Chondrocyte (in vitro differentiated cells): ENCODE measurements at places on chromosomes 4 and X. TPM values are rescaled to one million over a fixed set of nuclear protein-coding genes. Genes with fewer than 3 reads are reported as not detected.

The PPARGC1A gene
- 2.1 to 6.6 TPM (median 2.2 TPM) in 3 replicates for total RNA-seq

The ZCCHC12 gene
- total RNA-seq, result not detected in 3 replicates

The RTL9 gene
- total RNA-seq, result 0.20 to 0.33 TPM in 2 of 3 replicates, not detected in the other

The VCX2 gene
- not detected in 3 replicates for total RNA-seq

The ABLIM2 gene
- 0.47 to 0.70 TPM (median 0.64 TPM) in 3 replicates for total RNA-seq

The PAGE5 gene
- total RNA-seq, result not detected in 3 replicates

The MAGEA3 gene
- not detected in 3 replicates for total RNA-seq

The USP46 gene
- total RNA-seq, result 24.9 to 27.3 TPM (median 27.0 TPM) in 3 replicates

DNA sequence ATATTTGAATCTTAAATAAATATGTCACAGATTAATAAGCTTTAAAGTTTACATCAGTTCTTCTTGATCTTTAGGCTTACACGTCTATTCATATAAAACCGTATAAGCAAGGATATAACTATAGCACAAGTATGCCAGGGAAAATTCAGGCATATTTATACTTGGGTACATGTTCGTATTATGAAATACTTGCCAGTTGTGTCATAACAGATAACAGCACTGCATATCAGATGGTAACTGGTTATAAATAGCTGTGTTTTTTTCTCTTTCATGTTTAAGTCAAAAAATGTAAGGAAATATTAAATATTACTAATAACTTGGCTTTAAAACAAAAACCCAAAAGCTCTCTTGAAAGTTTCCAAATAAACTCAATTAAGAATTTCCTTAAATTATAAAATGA lies 17.5 kb downstream of the BRWD3 start:
- no peak for DNase-seq
- H3K27me3 ChIP-seq, result no peaks in the 10 kb centered on the region
- peaks cover 4% of the 10 kb centered on the region for H3K36me3 ChIP-seq

GRCh38 chr4:163279713-163280112 lies 52.7 kb downstream of the NPY1R start:
- H3K27me3 ChIP-seq, result peaks cover 8% of the 10 kb centered on the region
- no peaks in the 10 kb centered on the region for H3K36me3 ChIP-seq

DNA sequence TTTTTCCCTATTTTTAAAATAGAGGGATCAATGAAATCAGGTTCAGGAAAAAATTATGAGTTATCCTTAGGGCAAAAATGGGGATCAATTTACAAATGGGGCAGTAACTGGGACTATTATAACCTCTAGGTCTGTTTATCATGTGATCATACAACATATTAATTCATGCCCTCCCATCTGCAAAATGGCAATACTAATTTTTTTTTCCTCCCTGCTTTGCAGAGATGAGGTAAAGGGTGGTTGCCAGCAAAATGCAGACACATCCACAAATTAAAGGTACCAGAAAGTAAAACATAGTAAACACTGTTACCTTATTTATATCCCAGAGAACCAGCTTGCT lies 467 bp downstream of the HSD17B11 start:
- DNase-seq, result no peak
- H3K27ac ChIP-seq, result peak overlapping the region; percentile 93
- peaks cover 26% of the 10 kb centered on the region for H3K4me1 ChIP-seq

- no peaks in the 10 kb centered on the region for H3K36me3 ChIP-seq
- H3K27ac ChIP-seq, result no peak overlapping the region
- no peak overlapping the region for H3K4me3 ChIP-seq
- H3K4me1 ChIP-seq, result no peaks in the 10 kb centered on the region
- no peak for DNase-seq
Measured at GRCh38 chrX:117982694-117983392, 133.8 kb downstream of the KLHL13 start.

DNA sequence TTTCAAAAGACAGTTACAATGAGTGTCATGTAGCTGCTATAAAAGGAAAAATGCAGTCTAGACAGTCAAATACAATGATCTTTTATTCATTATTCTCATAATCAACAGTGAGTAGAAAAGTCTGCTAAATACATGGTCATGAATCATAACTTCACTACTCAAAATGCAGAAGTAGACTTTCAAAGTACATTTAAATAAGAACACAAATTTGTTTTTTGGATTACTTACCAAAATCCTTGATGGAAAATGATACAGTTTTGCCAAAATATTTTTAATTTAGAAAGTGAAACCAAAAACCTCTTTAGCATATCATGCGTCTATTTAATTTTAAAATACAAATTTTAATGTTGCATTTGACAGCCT lies 4.9 kb downstream of the ACSL4 start:
- DNase-seq, result no peak
- no peak overlapping the region for H3K4me3 ChIP-seq
- peak overlapping the region; percentile 66 for H3K27ac ChIP-seq
- peaks cover 52% of the 10 kb centered on the region for H3K4me1 ChIP-seq
- no peaks in the 10 kb centered on the region for H3K27me3 ChIP-seq

DNA sequence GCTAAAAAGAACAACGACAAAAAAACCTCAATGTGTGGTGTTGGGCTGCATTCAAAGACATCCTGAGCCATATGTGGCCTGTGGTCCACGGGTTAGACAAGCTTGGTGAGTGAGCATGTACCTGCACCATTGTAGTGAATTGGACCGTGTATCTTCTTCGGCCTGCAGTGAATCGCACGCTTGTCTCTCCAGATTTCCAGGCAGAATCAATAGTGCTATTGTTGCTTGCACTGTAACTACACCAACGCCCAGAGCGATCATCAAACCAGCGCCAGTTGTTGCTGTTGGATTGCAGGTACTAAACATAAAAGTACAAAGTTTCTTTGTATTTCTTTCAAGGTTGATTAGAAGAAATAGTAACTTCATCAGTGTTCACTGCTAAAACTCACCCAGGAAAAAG lies 101.6 kb downstream of the HUWE1 start:
- H3K36me3 ChIP-seq, result peaks cover 21% of the 10 kb centered on the region
- no peaks in the 10 kb centered on the region for H3K4me1 ChIP-seq
- H3K4me3 ChIP-seq, result no peak overlapping the region
- no peaks in the 10 kb centered on the region for H3K27me3 ChIP-seq

DNA sequence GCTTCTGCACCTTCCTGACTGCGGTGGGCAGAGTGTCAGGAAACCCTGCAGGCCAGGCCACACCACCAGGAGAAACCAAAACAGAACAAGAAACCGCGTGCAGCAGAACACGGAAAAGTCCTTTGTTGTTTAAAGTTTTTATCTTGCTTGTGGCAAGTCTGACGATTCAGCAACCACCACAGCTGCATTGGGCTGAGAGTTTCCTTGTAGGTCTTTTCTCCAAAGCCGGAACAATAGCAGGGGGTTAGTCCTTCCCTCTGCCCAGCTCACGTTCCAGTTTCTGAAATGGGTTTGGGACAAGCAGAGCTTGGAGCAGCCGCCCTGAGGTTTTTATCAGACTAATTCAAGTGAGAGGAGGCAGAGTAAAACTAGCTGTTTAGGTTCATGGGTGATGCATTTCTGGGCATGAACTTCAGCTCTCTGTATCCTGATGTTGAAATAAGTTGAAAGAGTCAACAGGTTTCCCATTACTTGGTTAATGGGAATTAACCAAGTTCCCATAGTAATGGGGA lies 216.9 kb downstream of the PTTG2 start:
- H3K27ac ChIP-seq, result no peak overlapping the region
- no peak overlapping the region for H3K4me3 ChIP-seq
- no peaks in the 10 kb centered on the region for H3K36me3 ChIP-seq

- no peaks in the 10 kb centered on the region for H3K4me1 ChIP-seq
- no peak overlapping the region for H3K27ac ChIP-seq
- H3K4me3 ChIP-seq, result no peak overlapping the region
- no peak for DNase-seq
- no peaks in the 10 kb centered on the region for H3K36me3 ChIP-seq
Measured at GRCh38 chr4:97670703-97671269, 472.5 kb downstream of the STPG2 start.

GRCh38 chr4:23477905-23478304 lies 411.9 kb downstream of the PPARGC1A start:
- no peak overlapping the region for H3K27ac ChIP-seq
- DNase-seq, result no peak
- H3K4me1 ChIP-seq, result no peaks in the 10 kb centered on the region
- H3K4me3 ChIP-seq, result no peak overlapping the region
- no peaks in the 10 kb centered on the region for H3K27me3 ChIP-seq

GRCh38 chr4:26622913-26623312 lies 39.0 kb downstream of the TBC1D19 start:
- peaks cover 29% of the 10 kb centered on the region for H3K4me1 ChIP-seq
- no peak overlapping the region for H3K27ac ChIP-seq
- H3K27me3 ChIP-seq, result no peaks in the 10 kb centered on the region
- no peak overlapping the region for H3K4me3 ChIP-seq
- DNase-seq, result no peak

- H3K27ac ChIP-seq, result peak overlapping the region; percentile 36
- H3K36me3 ChIP-seq, result peaks cover 27% of the 10 kb centered on the region
- H3K4me1 ChIP-seq, result peaks cover 24% of the 10 kb centered on the region
- no peak overlapping the region for H3K4me3 ChIP-seq
- no peak for DNase-seq
- H3K27me3 ChIP-seq, result no peaks in the 10 kb centered on the region
Measured at GRCh38 chr4:182897601-182898478, 19.3 kb downstream of the DCTD start.

- no peak overlapping the region for H3K4me3 ChIP-seq
- H3K4me1 ChIP-seq, result no peaks in the 10 kb centered on the region
- H3K27ac ChIP-seq, result no peak overlapping the region
Measured at GRCh38 chrX:12929701-12930100, 23.3 kb downstream of the TLR8 start.

DNA sequence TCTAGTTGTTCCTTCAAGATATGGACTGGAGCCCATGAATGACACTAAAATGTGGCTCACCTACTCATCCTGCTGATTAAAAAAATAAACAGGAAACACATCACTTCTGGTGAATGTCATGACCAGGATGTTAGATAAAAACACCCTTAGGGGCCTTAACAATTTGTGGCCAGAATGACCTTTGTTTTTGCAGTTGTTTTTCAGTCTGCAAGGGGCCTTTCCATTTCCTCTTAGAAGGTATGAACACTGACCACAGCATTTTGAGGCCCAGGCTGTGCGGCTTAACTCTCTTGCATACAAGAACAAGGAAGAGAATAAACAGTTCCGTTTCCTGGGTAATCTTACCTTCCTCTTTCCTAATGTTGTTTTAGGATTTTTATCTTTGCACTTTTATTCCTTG lies 113.2 kb downstream of the IL1RAPL2 start:
- no peaks in the 10 kb centered on the region for H3K27me3 ChIP-seq
- no peaks in the 10 kb centered on the region for H3K4me1 ChIP-seq
- no peak overlapping the region for H3K4me3 ChIP-seq

GRCh38 chr4:10684631-10685030 lies at the start of gene CLNK:
Gene CLNK, minus strand, starts transcription at chr4:10684768. Its CDS starts 16,899 bp downstream, at chr4:10667869.
- H3K4me3 ChIP-seq, result no peak within 1 kb of the TSS
- no peak for DNase-seq
- no peaks in the 10 kb centered on the region for H3K4me1 ChIP-seq
- H3K27me3 ChIP-seq, result no peaks in the 10 kb centered on the region
- no peak within 1 kb of the TSS for H3K27ac ChIP-seq

GRCh38 chrX:31266203-31267076 lies 194.6 kb upstream of the FTHL17 start:
- peak overlapping the region; percentile 89 for H3K27ac ChIP-seq
- H3K4me3 ChIP-seq, result peak overlapping the region; percentile 86
- DNase-seq, result peak; percentile 91

DNA sequence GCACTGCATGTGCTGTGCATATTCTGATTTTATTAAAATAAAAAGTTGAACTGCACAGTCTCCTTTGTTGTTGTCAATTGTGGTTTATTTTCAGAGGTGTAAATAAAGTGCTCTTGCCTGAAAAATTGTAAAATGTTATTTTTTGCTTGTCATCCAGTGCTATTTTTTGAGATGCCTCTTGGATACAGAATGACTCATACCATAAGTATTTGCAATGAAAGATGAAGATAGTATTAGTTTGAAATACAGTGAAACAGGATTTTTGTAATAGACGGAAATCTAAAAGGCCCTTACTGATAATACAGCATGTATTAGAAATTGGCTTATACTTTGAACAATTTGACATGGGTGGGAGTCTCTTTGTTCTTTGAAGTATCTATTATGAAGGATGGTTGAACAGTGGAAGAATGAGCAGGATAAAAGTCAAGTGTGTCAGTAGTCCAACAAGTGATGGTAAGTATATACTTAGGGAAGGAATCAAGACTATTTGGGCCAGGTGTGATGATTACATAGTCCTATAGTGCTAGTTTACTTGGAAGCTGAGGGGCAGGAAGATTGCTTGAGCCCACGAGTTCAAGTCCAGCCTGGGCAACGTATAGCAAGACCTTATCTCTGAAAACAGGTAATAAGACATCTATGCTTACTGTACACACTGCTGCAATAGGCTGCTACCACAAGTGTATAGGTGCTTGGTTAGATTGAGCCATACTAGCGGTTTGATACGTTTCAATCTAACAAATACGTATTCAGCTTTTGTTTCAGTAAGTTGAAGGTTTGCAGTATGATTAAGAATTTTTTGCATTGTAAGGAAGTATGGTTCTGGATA lies 16.4 kb downstream of the DDX3X start:
- DNase-seq, result no peak
- H3K36me3 ChIP-seq, result peaks cover 17% of the 10 kb centered on the region
- peaks cover 26% of the 10 kb centered on the region for H3K4me1 ChIP-seq
- no peaks in the 10 kb centered on the region for H3K27me3 ChIP-seq

- peaks cover 3% of the 10 kb centered on the region for H3K4me1 ChIP-seq
- H3K27me3 ChIP-seq, result peaks cover 21% of the 10 kb centered on the region
- no peak overlapping the region for H3K27ac ChIP-seq
- DNase-seq, result no peak
Measured at GRCh38 chr4:74044677-74045076, 6.2 kb upstream of the CXCL3 start.

DNA sequence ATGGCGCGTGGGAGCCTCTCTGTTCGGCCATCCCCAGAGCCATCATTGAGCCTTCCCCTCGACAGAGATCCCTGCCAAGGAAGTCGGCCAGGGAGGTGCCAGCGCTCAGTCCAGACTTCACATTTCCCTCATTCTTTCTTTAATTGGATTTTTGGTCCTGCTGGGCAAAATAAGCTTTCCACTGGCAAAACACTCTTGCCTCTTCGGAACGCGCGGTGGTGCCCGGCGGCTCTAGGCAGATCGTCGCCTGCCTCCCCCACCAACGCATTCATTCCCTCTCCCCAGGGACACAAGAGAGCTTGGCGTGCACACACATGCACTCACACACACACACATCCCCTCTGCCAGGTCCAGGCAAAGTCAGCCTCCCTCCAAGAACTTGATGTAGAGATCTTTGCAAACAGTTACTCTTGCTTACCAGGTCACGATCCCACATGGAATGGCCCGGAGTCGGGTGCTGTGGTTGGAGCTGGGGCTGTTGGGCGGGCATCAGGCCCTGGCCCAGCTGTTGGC lies 257.1 kb downstream of the BCOR start:
- H3K4me1 ChIP-seq, result no peaks in the 10 kb centered on the region
- no peaks in the 10 kb centered on the region for H3K36me3 ChIP-seq
- no peaks in the 10 kb centered on the region for H3K27me3 ChIP-seq

- peaks cover 15% of the 10 kb centered on the region for H3K4me1 ChIP-seq
- DNase-seq, result no peak
- H3K36me3 ChIP-seq, result peaks cover 2% of the 10 kb centered on the region
- H3K27me3 ChIP-seq, result no peaks in the 10 kb centered on the region
Measured at GRCh38 chrX:33156152-33156726, 55.1 kb downstream of the DMD start.

- no peak for DNase-seq
- H3K27me3 ChIP-seq, result no peaks in the 10 kb centered on the region
- H3K4me3 ChIP-seq, result peak overlapping the region; percentile 17
- peaks cover 90% of the 10 kb centered on the region for H3K4me1 ChIP-seq
- peak overlapping the region; percentile 91 for H3K27ac ChIP-seq
- peaks cover 15% of the 10 kb centered on the region for H3K36me3 ChIP-seq
Measured at GRCh38 chrX:136193771-136194170, 46.4 kb downstream of the FHL1 start.
